ENCODE measurements at places on chromosomes 1 and 21.
A peak's percentile ranks its signal among the peaks of the same experiment; 100 is the strongest.

GRCh38 chr1:77948841-77949424 is 29.9 kb downstream of the FUBP1 start:
- DNase-seq: no peak

DNA sequence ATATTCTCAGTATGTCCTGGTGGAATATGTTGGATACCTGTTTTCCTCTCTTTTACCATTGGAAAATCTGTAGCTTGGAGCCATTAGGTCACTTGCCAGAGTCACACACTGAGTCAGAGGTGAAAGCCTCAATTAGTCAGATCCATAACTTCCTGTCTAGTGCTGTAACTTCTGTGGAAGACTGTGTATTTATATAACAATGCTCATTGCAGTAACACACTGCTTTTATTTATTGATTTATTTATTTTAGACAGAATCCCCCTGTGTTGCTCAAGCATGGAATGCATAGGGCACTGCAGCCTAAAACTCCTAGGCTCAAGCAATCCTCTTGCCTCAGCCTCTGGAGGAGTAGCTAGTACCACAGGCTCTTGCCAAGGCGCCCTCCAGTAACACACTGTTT is 1.3 kb upstream of the DOCK7 start:
- no peak for DNase-seq

DNA sequence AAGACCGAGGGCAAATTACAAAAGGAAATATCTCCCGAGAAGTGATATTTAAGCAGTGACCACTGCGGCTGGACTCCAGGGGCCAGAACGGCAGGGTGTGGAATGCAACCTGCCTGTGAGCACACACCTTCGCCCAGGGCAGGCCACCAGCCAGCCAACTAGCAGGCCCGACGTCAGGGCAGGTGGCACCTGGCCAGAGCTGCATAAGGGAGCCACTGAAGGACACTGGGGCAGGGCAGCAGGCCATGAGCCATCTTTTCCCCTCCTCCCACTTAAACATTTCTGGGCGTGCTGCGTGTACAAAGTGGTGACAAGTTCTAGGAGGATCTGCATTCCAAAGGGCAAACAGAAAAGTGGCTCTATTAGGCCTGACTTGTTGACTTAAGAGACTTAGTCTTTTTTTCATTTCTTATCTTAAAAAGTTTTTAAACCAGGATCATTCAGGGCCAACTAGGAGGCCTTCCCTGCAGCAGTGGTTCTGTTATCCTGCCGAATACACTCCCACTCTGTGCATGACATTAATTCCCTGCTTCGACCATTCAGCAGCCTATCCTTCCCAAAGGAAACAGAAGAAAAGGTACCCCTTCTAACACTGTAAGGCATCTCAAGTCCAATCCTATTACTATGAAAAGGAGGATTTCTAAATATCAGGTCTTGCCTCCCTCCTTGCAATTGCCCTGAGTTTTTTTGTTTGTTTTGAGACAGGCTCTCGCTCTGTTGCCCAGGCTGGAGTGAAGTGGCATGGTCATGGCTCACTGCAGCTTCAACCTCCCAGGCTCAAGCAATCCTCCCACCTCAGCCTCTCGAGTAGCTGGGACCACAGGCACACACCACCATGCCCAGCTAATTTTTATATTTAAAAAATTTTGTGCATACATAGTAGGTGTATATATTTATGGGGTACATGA is 96.3 kb downstream of the BCAR3 start:
- no peak for DNase-seq

GRCh38 chr21:41583274-41583790 is 75.4 kb upstream of the TMPRSS2 start:
- no peak for DNase-seq

DNA sequence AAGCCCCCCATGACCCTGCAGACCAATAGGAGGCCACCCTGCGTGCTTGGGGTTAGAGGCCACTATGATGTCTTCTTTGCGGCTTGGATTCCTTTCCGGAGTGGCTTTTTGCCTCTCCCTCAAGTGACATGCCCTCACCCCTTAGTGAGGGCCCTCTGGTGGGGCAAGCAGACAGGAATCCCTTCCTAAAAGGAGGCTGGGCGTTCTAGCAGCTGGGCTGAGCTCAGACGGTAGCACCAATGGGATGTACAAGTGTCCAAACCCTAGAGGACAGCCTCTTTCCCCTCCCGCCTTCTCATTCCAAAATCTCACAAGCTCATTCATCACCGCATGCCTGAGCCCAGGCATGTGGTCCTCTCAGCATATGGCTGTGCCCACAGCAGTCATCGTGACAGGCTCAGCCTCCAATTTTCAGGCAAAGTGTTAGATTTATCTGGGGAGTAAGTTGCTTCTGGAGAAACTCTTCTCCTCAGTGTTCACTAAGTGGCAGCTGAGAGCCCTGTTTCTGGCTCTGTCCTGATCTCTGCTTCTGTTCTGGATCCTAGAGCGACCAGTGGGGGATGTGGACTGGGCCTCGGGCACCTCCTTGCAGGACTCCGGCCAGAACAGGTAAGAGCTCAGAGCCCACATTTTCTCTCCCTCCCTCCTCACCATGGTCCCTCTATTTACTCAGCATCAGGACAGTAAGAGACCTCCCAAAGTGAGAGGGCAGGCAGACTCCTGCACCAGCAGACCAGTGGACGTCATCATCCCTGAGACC is 4.8 kb downstream of the KIAA1614 start:
- no peak for DNase-seq

- no peak for DNase-seq
Measured at GRCh38 chr1:163897412-163898155, 575.8 kb downstream of the NUF2 start.

GRCh38 chr1:29461115-29461739 is 224.9 kb downstream of the PTPRU start:
- DNase-seq: no peak

DNA sequence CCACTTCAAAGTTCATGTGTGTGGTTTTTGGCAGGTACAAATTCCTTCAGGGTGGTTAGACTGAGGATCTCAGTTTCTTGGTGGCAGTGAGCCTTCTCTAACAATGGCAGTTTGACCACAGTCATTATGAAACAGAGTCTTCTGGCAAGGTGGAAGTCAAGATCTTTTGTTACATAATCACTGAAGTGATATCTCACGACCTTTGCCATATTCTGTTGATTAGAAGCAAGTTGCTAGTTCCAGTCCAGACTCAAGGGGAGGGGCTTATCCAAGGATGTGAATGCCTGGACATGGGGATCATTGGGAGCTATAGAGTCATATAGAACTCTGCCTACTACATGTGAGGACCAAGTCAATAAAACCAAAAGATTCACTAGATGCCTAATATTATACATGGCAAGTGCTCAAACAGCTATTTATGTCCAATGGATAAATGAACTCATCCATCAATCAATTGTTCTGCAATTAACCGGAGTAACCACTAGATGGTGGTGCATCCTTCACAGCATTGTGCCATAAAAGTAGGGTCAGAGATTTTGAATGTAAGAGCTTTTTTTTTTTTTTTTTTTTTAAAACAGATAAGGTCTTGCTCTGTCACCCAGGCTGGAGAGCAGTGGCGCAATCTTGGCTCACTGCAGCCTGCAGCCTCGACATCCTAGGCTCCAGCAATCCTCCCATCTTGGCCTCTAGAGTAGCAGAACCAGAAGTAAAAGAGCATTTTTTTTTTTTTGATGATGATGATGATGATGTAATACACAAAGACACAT is 131.9 kb downstream of the CRB1 start:
- DNase-seq: peak; percentile 36

DNA sequence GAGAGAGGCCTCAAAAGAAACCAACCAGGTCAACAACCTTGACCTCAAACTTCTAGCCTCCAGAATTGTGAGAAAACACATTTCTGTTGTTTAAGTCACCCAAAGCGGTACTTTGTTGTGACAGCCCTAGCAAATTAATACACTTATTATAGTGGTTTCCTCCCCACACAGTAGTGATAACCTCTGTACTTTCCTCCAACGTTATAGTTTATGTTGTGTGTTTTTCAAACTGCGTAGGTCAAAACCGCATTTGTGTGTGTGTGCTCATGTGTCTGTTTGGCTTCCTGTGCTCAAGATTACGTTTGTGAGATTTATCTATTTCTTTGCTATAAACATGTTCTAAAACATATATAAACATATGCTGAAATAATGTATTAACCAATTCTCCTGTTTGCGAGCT is 667.8 kb upstream of the USP24 start:
- DNase-seq: no peak

GRCh38 chr1:213568929-213569815 is 418.6 kb upstream of the PROX1 start:
- DNase-seq: no peak

DNA sequence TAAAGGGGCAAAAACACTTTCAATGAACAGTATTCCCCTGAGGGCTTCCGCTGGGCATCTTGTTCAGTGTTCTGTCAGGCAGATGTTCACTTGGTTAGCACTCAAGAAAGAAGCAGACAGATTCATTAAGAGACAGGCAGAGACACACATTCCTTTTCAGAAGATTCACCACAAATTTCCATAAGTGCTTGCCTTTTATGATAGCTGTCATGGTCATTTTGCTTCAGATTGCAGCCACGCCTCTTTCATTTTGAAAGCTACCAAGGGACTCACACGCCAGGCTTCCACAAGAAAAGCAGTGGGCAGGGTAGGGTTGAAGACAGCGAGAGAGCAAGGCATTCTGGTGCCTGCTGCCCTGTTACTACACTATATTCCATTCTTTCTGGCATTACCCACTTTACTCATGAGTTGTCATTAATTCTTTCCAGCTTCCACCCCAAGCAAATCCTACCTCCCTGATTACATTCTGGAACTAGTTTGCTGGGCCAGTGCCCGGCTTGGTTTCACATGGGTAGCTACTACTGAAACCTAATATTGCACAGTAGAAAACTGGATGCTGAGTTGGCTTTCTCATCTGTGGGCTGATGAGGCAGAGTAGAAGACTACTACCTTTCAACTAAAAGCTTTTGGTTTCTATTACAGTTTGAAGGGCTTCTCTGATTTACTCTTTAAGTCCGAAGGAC is 91.2 kb upstream of the COL24A1 start:
- DNase-seq: no peak

DNA sequence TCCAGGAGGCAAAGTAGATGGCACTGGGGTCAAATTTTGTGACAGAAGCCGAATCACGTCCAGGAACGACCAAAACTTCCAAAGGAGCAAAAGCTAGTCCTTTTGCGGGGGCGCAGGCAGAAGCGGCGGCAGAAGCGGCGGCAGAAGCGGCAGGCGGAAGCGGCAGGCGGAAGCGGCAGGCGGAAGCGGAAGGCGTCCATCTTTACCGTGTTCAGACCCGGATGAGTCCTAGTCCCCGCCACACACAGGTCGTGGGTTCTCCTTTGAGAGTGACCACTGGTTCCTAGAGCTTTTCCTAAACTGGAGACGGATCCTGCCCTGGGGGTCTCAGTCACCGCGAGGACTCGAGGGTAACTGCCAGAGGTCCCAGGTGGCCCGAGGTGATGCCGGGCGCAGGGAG is 53.6 kb downstream of the POFUT2 start:
- DNase-seq: no peak

DNA sequence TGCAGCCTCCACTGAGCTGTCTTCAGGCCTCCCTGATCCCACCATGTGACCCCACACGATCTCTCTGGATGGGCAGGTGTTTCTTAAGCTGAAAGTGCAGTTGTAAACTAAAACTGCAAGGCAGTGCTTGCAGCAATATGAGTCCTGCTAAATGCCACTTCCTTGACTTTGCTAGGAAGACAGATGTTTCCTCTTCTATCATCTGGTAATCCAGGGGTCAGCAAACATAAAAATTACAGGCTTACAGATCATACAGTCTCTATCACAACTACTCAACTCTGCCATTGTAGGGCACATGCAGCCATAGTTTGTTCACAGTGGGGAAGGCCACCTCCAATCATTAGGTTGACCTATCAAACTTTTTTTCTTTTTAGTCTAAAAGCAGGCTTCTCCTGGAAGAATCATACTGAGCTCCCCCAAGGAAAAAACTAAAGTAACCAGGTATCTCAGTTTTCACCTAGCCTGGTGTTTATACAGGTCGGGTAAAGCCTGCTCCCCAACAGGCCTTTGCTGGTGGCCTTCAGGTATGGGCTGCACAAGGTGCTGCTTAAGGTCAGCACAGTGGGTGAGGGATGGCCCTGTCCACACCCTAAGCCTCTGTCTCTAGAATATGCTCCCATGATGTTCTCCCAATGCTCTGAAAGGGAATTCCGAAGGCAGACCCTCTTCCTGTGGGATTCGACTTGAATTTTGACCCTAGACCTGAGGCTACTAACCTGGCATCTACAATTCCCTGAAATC is 10.8 kb downstream of the ABCA4 start:
- DNase-seq: no peak

DNA sequence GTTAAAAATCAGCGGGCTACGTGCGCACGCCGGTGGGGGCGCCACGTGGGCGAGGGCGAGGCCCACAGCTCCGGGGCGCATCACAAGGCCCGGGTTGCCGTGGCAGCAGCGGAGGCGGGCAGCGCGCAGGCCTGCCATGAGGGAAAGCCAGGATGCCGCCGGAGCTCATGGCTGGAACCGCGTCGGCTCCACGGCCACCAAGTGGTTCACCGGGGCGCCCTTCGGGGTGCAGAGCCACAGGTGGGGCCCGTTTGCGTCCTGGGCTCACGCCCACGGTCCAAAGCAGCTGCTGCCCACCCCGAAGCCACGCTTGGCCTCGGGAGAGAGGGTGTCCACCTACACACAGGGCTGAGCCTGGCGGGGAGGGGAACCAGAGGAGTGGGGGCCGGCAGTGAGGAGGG is 4.9 kb upstream of the TTC22 start:
- DNase-seq: no peak
